ENCODE measurements at places on chromosomes 5 and 9. TPM values are rescaled to one million over a fixed set of nuclear protein-coding genes. Genes with fewer than 3 reads are reported as not detected.

DNA sequence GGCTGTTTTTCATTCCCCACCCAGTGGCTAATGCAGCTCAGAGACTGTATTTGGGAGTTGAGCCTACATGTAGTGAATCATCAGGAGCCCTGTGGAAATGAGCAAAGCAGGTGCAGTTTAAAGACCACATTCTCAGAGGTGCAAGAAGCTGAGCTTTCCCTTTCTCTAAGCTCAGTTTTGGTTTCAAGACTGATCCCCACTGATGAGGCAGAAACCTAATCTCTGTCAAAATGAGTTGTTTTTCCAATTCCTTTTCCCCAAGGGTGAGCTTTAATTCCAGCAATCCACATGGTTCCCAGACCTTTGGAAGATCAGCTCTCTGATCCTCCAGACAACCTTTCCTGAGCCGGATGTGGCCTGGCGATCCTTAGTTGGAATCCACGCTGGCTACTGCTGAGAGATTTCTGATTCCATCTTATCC lies 420.5 kb downstream of the EBF1 start:
- no peak for DNase-seq

DNA sequence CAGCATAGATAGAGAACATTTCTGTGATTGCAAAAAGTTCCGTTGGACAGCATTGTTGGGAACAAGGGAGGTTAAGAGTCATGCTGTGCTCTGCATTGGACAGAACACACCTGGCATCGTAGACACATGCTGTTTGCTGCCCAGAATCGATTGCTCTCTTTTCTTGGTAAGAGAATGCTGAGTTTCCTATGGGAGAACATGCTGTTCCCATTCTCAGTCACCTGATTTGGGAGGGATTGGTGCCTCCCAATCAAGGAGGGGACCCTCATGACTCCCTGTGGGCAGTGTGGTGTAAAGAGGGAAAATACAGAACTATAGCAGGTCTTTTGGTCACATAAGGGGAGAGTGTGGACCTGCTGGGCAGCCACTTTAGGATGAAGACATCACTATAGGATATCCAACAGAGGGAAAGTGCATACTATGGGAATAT lies 555.4 kb upstream of the CLINT1 start:
- DNase-seq = no peak

DNA sequence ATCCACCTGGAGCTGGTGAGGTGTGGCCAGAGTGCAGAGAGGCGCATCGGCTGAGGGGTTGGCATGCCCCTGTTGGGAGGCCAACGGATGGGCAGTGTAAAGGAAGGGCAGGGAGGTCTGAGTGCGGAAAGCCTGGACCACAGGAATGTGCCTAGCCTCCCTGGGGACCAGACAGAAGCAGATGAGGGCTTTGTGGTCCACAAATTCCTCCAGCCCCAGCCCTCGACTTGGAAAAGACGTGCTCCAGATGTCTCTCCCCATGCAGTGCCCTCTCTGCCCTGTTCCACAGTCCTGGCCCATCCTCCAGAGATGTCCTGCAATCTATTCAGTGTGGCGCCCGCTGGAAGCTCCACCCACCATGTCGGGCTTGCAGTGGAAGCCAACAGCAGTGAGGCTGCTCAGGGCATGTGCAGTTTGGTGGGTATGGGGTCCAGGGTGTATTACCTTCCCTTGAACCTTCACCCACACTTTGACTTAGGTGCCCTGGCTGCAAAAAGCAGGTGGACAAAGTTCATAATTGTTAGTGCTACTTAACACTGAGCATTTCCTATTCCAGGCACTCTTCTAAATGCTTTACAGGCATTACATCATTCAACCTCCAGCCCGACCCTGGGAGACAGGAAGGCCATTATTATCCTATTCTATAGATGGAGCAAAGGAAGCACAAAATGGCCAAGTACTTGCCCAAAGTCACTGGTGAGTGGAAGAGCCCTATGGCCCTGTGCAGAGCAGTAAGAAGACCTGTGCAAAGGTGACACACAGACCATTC lies 120.2 kb upstream of the SLC25A48 start:
- no peak for DNase-seq

ENTPD8 gene
- total RNA-seq = not detected

CARTPT gene
- total RNA-seq = not detected

ST8SIA4 gene
- not detected for total RNA-seq

Data from mammary epithelial cell (primary cell).